Right atrium auricular region (tissue), 2 donors: ENCODE measurements at places on chromosomes 5 and 9.

- no peaks in the 10 kb centered on the region for H3K36me3 ChIP-seq
- H3K4me3 ChIP-seq, result no peak overlapping the region
- H3K27me3 ChIP-seq, result no peaks in the 10 kb centered on the region
- H3K4me1 ChIP-seq, result no peaks in the 10 kb centered on the region
Measured at GRCh38 chr5:13591621-13592020, 352.9 kb downstream of the DNAH5 start.

- no peaks in the 10 kb centered on the region for H3K27me3 ChIP-seq
- peaks cover 23% of the 10 kb centered on the region for H3K4me1 ChIP-seq
- no peaks in the 10 kb centered on the region for H3K36me3 ChIP-seq
- DNase-seq, result no peak
Measured at GRCh38 chr5:172549696-172550095, 91.4 kb upstream of the NEURL1B start.

GRCh38 chr9:111582888-111583287 is 16.6 kb downstream of the PTGR1 start:
- H3K4me1 ChIP-seq, result no peaks in the 10 kb centered on the region
- peaks cover 50% of the 10 kb centered on the region for H3K36me3 ChIP-seq
- no peak overlapping the region for H3K27ac ChIP-seq

- H3K27me3 ChIP-seq, result no peaks in the 10 kb centered on the region
- peaks cover 22% of the 10 kb centered on the region for H3K4me1 ChIP-seq
- no peak for DNase-seq
- H3K4me3 ChIP-seq, result no peak overlapping the region
Measured at GRCh38 chr5:72621576-72621975, 114.4 kb upstream of the ZNF366 start.

GRCh38 chr5:76757049-76757448 is 41.1 kb downstream of the F2R start:
- H3K27me3 ChIP-seq, result no peaks in the 10 kb centered on the region
- no peak overlapping the region for H3K27ac ChIP-seq
- H3K4me1 ChIP-seq, result no peaks in the 10 kb centered on the region
- H3K4me3 ChIP-seq, result no peak overlapping the region

DNA sequence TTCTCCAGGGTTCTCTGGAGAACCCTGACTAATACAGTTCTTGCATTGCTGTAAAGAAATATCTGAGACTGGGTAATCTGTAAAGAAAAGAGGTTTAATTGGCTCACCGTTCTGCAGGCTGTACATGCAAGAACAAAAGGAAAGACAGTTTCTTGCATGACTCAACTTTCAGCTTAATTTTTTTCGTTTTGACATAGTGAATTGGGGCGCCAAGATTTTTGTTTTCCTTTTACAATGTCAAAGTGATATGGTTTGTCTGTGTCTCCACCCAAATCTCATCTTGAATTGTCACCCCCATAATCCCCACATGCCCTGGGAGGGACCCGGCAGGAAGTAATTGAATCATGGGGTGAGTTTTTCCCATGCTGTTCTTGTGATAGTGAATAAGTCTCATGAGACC is 11.8 kb upstream of the CRHBP start:
- H3K27ac ChIP-seq, result no peak overlapping the region
- DNase-seq, result no peak
- no peaks in the 10 kb centered on the region for H3K4me1 ChIP-seq
- H3K27me3 ChIP-seq, result no peaks in the 10 kb centered on the region
- no peak overlapping the region for H3K4me3 ChIP-seq

DNA sequence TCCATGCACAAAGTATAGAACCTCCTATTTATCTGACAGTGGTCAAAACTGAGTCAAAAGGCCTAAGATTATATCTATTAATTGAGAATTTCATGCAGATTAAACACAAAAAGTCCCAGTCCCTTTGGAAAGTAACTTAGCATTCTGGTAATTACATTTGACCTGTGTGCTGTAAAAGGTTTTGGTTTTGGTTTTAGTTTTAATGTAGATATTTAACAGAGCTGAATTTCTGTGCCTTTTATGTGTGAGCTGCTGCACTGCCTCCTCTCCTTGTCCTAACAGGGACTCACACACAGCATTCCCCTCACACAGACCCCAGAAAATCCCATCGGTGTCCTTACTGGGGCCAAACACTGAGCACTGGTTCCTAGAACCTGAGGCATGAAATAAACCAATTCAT is 31.0 kb upstream of the FSD1L start:
- H3K4me3 ChIP-seq, result no peak overlapping the region
- no peaks in the 10 kb centered on the region for H3K36me3 ChIP-seq
- no peak overlapping the region for H3K27ac ChIP-seq

GRCh38 chr5:42131081-42131480 is 206.0 kb downstream of the FBXO4 start:
- no peak overlapping the region for H3K4me3 ChIP-seq
- no peak for DNase-seq
- H3K36me3 ChIP-seq, result no peaks in the 10 kb centered on the region
- no peaks in the 10 kb centered on the region for H3K4me1 ChIP-seq
